ENCODE measurements at places on chromosomes 5 and 9.
A peak's percentile ranks its signal among the peaks of the same experiment; 100 is the strongest.

DNA sequence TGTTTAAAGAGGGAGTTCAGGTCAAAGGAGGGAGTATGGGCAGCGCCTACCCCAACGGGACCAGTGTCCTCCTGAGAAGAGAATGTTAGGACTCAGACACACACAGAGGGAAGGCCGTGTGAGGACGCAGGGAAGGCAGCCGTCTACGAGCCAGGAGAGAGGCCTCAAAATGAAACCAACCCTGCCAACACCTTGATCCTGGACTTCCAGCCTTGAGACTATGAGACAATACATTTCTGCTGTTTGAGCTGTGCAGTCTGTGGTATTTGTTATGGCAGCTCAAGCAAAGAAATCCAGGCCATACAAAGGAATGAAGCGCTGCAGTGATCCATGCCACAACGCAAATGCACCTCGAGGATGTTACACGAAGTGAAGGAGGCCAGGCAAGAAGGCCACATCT, 97.9 kb downstream of the COL23A1 start:
- no peak for DNase-seq

DNA sequence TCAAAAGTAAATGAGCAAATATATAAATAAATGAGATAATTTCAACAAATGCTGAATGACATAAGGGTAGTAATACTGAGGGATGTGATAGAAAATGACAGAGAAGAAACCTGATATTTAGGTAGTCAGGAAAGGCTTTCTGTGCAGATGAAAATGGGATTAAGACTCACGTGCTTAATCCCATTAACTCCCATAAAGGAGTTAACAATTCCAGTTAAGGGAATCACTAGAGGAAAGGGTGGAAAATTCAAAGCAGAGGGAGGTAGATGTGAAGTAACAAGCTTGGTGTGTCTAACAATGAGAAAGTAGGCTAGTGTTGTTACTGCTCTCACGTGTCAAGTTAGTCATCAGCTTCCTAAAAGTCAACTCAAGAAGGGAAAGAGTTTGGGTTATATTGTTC, 90.5 kb upstream of the TRIM32 start:
- DNase-seq, result no peak

DNA sequence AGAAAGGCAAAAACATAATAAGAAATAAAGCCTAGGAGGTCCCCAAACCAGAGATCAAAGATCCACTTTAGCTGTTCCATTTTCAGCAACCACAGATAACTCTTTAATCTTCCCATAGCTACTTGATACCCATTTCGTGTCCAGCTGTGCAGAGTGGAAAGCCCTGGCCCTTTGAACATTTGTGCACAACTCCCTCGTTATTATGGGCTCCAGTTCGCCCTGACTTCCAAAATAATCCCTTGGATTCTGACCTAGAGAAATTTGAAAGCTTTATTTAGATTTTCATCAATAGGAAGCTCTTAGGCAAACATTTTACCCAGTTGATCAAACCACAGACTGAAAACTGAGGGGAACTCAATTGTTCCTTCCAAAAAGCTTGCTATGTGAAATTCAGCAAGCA, 4.8 kb downstream of the MYOT start:
- no peak for DNase-seq

GRCh38 chr5:129460936-129461710, 1.0 kb downstream of the ADAMTS19 start:
- no peak for DNase-seq

GRCh38 chr9:123561046-123561445, 205.0 kb downstream of the CRB2 start:
- DNase-seq, result no peak

GRCh38 chr5:110053824-110054223, 364.1 kb downstream of the MAN2A1 start:
- DNase-seq, result no peak

- no peak for DNase-seq
Observed at GRCh38 chr5:10432059-10433008, 9.3 kb upstream of the ROPN1L start.

GRCh38 chr9:134627417-134628353, 13.9 kb upstream of the COL5A1 start:
- no peak for DNase-seq

DNA sequence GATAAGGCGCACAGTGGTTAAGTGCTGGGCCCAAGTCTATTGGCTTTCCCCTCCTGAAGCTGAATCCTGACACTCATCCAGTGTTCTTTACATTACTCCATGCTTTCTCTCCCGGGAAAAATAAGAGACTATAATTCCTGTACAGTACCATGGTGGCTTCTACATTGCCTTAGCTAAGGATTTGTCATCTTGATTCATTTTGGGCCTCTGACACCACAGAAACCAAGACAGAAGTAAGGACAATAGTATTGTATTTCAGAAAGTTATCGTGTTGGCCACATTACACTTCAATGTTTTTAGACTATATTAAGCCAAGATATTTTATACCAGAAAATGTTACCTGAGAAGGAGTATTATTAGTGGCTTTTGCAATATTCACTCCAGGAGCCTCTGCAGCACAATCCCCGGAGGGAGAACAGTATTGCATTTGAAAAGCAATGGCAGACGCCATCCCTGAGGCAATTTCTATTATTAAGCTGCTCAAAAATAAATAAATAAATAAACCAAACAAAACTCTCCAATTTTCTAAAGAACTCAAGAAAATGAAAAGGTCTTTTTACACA, 267.9 kb downstream of the ENC1 start:
- DNase-seq, result no peak

- no peak for DNase-seq
Observed at GRCh38 chr5:126383776-126384175, 39.4 kb upstream of the GRAMD2B start.

DNA sequence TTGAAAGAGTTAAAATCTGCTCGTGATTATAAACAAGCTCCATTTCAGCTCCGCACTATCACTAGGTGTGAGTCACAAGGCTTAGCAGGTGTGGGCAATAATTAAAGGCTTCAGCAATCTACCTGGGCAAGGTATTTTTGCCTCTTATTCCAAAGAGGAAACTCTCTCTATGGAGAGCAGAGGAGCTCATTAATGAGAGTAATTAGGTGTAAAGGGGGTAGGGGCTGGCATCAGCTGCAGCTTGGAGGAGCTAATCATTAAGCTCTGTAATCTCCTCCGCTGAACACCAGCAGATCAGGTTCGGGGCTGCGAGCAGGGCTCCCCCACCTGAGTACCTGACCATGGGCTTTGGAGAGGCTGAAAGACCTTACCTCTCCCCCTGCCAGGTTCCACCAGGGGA, 129.2 kb downstream of the CRB2 start:
- no peak for DNase-seq

DNA sequence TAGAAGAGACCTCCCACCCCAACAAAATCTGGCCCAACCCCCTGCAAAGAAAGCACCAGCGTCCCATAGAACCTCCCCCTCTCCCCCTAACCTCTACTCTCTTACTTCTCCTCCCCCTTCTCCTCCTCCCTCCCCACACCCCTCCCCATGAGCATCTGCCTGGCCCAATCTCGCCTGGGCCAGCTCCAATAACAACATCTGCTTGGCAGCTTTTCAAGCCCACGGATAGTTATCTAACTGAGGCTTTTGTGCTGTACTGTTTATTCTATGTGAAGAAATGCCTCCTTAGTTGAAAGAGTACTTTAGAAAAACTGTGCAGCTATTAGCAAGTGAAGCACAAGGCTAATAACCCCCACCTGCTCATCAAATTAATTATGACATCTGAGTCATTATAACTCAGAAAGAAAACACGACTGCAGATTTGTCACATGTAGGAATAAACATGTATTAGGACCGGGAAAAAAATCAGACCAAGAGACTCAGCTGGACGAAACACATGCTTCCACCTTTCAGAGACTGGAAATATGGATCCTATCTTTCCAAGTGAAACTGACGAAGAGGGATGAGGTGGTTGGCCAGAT, 42.8 kb downstream of the NFIB start:
- DNase-seq, result no peak

- no peak for DNase-seq
Observed at GRCh38 chr5:90897618-90898017, 339.0 kb downstream of the ADGRV1 start.

DNA sequence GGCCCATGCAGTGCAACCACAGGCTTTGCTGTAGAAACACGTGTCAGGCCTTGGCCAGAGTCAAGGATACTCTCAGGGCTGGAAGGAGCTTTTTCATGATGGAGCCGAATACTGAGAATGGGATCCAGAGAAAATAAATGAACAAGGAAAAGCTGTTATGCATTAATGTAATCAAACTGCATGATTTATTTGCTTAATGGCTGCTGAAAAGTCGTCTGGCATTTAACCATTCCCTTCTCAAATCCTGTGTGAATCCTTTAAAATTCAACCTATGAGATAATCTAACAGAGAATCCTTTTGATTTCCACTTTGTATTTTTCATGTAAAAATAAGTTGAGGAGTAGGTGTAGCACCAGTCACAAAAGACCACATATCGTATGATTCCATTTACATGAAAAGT, 24.1 kb upstream of the GNA14 start:
- no peak for DNase-seq

GRCh38 chr9:126947529-126947928, 32.9 kb downstream of the RALGPS1 start:
- DNase-seq, result no peak

- no peak for DNase-seq
Observed at GRCh38 chr5:95729115-95730010, 1.8 kb upstream of the RHOBTB3 start.

DNA sequence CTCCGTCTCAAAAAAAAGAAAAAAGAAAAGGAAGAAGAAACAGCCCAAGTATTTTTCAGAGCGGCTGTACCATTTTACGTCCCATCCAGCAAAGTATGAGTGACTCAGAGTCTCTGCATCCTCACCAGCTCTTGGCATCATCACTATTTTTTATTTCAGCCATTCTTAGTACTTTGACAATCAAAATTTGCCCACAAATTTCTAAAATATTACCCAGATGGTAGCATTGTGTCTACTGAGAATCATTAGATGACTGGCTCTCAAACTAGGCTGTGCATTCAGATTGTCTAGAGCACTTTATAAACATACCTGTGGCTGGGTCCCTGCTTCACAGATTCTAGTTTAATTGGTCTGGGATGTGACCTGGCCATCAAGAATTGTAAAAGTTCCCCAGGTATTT, 21.6 kb upstream of the MELK start:
- DNase-seq, result no peak

GRCh38 chr5:129696636-129697035, 51.3 kb upstream of the MINAR2 start:
- no peak for DNase-seq

DNA sequence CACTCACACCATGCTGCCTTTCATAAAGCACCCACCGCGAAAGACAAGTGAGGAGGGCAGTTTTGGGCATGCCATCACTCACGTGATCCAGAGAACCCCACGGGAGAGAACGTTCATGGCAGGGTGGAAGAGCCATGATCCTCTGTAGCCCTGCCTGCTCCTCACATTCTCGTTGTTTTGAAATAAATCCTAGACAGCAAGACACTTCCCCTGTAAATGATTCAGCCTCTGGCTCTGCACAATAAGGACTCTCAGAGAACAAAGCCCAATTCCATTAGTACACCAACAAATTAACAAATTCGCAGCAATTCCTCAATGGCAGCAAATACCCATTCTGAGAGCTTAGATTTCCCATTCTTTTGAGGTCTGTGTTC, 71.5 kb downstream of the WNK2 start:
- DNase-seq, result no peak

- DNase-seq, result peak; percentile 27
Observed at GRCh38 chr5:138438724-138439476, at the start of gene REEP2. Gene REEP2, plus strand, starts transcription at chr5:138439057. Its CDS starts 152 bp downstream, at chr5:138439209.

DNA sequence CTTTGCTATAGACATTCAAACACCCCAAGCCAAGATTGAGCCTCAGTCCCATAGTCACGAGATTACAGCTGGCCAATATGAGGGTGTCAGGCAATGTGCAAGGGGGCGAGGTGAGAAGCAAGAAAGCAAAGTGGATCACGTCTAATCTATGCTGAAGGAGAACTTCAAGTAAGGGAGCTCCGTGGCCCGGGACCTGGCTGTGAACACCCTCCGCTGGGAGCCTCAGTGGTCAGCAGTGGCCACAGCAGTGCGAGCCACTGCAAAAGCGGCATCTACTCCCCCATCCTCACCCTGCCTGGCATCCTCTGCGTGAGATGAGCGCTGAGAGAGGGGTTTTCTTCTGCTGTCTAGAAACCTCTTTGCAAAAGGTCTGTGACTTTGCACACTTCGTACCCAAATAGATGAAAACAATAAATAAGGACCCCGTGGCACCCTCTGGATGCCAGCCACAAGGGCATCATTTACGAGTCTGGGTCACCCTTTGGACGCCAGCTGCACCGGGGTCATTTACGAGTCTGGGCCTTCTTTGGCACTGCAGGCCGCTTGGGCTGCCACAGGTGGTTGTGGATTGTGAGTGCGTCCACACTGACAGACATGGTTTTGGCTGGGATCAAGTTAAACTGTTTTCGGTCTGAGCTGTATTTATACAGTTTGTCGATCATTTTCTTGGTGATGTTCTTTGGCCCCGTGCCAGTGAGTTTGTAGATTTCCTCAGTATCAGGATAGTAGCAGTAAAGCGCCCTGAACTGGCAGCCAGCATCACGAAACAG, 96.4 kb downstream of the CAMSAP1 start:
- DNase-seq, result no peak

GRCh38 chr5:136193322-136193935, 467 bp upstream of the SMIM32 start:
- no peak for DNase-seq

DNA sequence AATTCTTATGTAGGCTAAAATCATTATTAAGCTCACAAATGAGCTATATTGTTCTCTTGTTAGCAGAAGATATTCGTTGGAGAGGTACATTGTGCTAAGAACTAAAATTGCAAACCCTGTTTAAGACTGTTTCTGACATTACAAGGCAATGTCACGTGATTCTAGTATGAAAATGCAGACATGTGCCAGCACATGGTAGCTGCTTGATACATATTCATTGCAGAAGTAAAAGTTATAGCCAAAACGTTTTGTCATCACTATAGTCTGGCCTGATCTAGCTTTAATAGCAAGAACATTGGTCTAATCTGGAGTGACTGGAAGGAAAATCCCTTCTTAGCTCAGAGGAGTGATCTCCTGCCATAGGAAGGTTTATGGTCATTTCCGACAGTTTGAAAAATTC, 144.7 kb downstream of the CFAP90 start:
- no peak for DNase-seq

DNA sequence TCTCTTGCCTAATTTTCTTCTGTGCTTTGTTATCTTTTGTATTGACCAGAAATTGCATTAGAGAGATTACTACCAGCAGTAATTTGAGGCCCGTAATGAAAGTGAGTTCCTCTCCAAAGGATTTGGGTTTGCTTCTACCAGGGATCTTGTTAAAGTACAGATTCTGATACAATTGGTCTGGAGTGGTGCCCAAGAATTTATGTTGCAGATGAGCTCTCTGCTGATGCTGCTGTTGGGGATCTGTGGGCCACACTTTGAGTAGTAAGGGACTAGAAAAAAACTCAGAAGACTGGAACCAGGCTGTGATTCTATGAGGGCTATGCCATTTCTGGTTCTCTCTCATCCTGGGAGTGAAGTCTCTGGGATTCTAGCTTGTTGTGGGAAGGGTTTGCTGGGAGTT, 192.2 kb downstream of the SEC61B start:
- no peak for DNase-seq

Measured in CD4-positive, alpha-beta T cell treated with Interleukin-6 at 100 ng/mL for 8 hours (primary cell).